LHCN-M2 (cell line): ENCODE measurements at places on chromosomes 13 and 19. TPM values are rescaled to one million over a fixed set of nuclear protein-coding genes. Genes with fewer than 3 reads are reported as not detected.

DNA sequence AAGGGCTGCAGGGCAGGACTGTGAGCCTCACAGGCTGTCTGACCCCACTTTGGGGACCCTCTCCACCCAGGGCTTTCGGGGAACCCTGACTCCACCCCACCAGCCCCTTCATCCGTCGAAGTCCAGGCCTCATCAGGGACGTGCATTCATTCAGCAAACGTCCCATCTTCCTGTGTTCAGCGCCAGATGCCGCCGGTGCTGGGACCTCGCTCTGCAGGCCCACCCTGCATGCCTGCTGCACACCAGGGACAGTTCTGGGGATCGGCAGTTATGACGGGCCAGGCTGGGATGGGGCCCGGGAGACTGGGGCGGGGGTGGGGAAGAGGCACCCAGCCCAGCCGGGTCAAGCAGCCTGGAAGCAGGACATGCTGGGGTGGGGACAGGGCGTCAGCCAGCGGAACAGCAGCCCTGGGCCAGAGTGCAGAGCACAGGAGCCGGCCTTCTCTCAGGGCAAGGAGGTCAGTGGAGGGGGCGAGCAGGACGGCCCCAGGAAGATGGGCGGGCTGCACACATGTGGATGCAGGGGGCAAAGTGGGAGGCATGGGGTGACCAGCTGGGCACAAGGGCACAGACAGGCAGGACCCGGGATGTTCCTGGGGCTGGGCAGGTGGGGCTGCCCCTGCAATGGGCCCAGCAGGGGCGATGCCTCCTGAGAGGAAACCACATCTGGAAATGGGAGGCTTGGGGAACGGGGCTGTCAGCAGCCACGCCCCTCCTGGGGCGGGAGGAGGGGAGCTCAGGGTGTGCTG is 5.1 kb downstream of the GAMT start:
- DNase-seq, result no peak

DNA sequence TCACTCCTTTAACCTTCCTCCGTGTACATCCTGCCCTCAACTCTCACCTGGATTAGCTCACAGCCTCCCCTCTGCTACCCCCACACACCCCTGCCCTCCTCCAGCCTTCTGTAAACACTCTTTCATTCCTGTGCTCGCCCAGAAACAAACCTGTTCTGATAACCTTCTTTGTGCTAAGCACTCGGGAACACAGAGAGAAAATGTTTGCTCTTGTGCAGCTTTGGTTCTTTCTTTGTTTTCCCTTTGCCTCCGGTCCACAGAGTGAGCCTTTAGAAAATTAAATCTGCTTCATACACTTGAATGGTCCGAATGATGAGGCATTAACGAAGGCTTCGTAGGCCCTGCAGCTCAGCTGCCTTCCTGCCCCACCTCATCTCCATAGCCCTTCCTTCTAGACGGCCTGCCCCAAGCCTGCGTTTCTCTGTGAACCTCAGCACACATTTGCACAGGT is 6.6 kb upstream of the ZDHHC20 start:
- DNase-seq, result no peak

- no peak for DNase-seq
Measured at GRCh38 chr13:31264151-31264550, 64.4 kb downstream of the B3GLCT start.

GRCh38 chr19:3690551-3691371 is 9.5 kb downstream of the PIP5K1C start:
- DNase-seq, result no peak

- DNase-seq, result peak; percentile 61
Measured at GRCh38 chr19:13841086-13841961, 35.6 kb upstream of the NANOS3 start.

- no peak for DNase-seq
Measured at GRCh38 chr19:54696766-54697165, 27.5 kb upstream of the KIR3DL3 start.

DNA sequence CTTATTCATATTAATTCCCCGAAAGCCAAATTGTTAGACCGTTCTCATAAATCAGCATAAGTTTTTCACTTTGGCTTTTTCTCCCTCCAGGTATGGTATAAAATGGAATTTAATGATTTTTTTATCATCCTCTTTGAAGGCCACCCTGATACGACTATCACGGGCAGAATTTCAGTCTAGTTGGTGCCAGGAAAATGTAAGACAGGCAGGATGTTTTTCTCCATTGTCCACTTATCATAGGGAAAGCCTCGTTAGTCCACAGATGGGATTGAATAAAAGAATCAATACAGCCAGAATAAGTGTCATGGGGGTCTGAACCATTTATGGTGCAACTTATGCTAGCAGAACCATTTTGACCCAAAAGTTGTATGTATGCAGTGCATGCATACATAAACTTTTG is 566.0 kb upstream of the ARGLU1 start:
- DNase-seq, result no peak

GRCh38 chr19:38826856-38827551 is 4.6 kb downstream of the ECH1 start:
- DNase-seq, result no peak

- peak; percentile 17 for DNase-seq
Measured at GRCh38 chr13:76163761-76164160, 527.6 kb downstream of the LMO7 start.

DNA sequence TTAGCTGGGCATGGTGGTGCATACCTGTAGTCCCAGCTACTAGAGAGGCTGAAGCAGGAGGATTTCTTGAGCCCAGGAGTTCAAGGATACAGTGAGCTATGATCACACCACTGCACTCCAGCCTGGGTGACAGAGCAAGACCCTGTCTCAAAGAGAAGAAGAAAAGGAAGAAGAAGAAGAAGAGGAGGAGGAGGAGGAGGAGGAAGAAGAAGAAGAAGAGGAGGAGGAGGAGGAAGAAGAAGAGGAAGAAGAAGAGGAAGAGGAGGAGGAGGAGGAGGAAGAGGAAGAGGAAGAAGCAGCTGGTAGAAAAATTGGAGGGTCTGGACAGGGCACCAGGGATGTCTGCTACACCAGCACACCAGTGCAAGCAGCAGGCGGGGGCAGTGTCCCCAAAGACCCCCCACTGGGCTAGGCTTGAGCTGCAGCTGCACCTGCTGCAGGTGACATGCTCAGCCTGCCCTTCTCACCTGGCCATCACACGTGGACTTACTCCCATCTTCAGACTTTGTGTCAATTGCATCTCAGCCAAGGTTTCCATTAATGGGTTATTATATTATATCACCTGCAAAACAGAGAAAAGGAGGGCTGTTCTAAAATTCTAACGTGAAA is 180.9 kb upstream of the ZNF507 start:
- DNase-seq, result no peak

GRCh38 chr13:113552786-113553434 is 31.6 kb upstream of the TFDP1 start:
- DNase-seq, result no peak

DNA sequence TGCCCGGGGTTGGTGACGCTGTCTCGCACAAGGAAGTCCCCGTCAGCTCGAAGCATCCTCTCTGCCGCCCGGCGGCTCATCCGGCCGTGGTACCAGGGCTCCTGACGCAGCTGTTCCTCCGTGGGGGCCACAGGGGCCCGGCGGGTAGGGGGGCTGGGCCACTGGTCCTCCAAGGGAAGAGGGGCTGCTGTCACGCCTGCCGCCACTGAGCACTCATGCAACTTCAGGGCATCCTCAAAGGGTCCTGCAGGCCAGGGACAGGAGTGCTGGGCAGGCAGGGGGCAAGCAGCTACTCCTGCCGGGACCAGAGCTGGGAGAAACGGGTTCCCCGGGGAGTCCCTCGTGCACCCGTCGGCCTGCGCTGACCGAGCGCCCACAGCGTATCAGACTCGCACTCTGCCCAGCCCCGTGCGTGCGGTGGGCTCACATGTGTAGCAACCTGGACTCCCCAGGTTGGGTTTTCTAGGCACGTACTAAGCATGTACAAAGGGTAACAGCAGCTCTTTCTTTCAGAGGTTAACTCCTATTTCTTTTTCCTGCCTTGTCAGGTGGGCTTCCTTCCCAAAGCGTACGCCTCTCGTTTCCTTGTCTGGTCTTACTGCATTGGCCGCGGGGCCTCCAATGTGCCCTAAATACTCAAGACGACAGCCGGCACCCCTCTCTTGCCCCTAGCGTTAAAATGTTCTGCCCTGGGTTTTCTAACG is 13.4 kb upstream of the C2CD4C start:
- no peak for DNase-seq

GRCh38 chr13:98688373-98688772 is 64.1 kb downstream of the SLC15A1 start:
- no peak for DNase-seq

- no peak for DNase-seq
Measured at GRCh38 chr19:56091751-56092546, 29.1 kb downstream of the ZNF787 start.

GRCh38 chr13:26197298-26197697 is 24.8 kb downstream of the RNF6 start:
- DNase-seq, result no peak

GRCh38 chr13:55230570-55230908 is 1910.2 kb upstream of the PRR20A start:
- DNase-seq, result no peak

LSR gene
- total RNA-seq, result 1.7 and 2.6 TPM in 2 replicates

ERICH4 gene
- not detected in 2 replicates for total RNA-seq

INSR gene
- total RNA-seq, result 4.9 and 7.4 TPM in 2 replicates

MAB21L1 gene
- 0.06 TPM in 1 of 2 replicates, not detected in the other for total RNA-seq

PCDH9 gene
- 86.5 and 90.6 TPM in 2 replicates for total RNA-seq

FGF21 gene
- total RNA-seq, result not detected in 2 replicates

CATSPERD gene
- not detected in 2 replicates for total RNA-seq

CYP2B6 gene
- not detected in 2 replicates for total RNA-seq

ZNF135 gene
- 0.83 and 1.4 TPM in 2 replicates for total RNA-seq
